ENCODE measurements at places on chromosomes 7 and 10.

- DNase-seq, result no peak
Observed at GRCh38 chr7:104241135-104241534, 33.3 kb upstream of the ORC5 start.

DNA sequence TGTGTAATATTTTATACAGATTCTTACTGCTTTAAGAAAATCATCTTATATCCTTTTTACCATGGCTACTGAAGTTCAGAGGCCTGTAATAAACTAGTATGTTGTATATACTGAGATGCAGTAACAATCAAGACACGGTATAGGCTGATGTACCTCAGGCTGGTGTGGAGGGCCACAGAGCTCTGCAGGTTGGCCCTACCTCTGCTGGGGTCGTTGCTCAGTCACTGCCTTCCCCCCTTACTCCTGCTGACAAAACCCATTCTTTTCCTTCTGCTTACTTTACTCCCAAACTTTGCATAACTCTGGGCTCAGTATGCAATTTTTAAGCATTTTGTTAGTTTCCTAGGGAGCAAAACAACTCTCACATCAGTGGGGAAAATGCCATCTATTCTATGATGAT is 200.1 kb upstream of the FOXP2 start:
- DNase-seq, result no peak

GRCh38 chr10:94062611-94063010 is 68.9 kb downstream of the PLCE1 start:
- peak; percentile 88 for DNase-seq

DNA sequence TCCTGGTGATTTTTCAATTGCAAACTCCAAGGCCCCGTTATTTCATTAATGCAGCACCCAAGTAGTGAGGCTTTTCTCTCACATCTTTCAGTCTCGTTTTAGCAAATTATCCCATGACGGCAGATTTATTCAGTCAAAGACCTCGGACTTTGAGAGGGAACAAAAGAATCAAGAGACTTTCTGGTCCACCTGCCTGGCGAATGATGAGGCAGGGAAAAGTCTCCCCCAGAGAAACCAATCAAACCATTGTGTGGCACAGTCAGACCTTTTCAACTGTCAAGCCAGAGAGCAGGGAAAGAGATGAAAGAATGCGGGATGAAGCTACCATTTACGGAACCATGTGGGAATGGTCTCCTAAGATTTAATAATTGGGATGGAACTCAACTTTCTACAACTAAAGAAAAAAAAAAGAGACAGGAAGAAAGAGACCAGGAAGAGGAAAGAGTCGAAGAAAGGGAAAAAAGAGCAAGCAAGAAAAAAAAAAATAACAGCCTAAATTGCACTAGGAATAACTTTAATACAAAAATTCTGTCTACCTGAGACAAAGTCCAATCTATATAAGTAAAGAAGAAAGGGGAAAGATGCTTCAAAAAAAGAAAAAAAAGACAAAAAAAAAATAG is 22.8 kb downstream of the GLI3 start:
- no peak for DNase-seq

- DNase-seq, result no peak
Observed at GRCh38 chr10:101777619-101778145, 1.8 kb upstream of the FGF8 start.

- DNase-seq, result no peak
Observed at GRCh38 chr7:106138776-106139175, 26.7 kb upstream of the SYPL1 start.

GRCh38 chr10:84138478-84139125 is 707 bp upstream of the GHITM start:
- DNase-seq, result peak; percentile 33

DNA sequence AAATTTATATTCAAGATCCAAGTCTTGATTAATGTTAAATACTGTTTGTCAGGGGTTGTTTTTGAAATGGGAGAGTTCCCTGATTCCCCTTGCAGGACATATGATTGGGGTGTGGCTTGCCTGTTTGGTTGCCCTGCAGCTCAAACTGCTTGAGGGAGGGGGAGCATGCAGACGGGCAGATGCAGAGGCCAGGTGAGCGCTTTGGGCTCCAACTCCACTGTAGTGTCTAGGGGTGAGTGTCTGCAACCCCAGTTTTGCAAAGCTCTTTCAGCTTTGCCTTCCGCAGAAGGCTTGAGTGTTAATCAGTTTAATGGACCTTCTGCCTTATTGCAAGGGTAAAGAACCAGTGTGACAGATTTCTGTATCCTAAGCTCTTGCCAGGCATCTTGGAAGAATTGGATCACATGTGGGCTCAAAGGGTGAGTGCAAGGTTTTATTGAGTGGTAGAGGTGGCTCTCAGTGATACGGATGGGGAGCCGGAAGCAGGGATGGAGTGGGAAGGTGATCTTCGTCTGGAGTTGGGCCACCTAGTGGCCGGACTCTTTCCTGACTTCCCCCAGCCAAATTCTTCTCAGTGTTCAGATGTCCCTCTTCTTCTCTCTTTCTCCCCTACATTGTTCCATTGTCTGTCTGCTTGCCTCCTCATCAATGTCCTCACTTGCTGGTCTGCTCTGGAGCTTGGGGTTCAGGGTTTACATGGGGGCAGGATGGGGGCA is 479.7 kb downstream of the ATRNL1 start:
- DNase-seq, result no peak

GRCh38 chr10:7265396-7266123 is 145.3 kb downstream of the SFMBT2 start:
- peak; percentile 51 for DNase-seq

- no peak for DNase-seq
Observed at GRCh38 chr10:99399664-99400063, 30.8 kb downstream of the GOT1 start.

DNA sequence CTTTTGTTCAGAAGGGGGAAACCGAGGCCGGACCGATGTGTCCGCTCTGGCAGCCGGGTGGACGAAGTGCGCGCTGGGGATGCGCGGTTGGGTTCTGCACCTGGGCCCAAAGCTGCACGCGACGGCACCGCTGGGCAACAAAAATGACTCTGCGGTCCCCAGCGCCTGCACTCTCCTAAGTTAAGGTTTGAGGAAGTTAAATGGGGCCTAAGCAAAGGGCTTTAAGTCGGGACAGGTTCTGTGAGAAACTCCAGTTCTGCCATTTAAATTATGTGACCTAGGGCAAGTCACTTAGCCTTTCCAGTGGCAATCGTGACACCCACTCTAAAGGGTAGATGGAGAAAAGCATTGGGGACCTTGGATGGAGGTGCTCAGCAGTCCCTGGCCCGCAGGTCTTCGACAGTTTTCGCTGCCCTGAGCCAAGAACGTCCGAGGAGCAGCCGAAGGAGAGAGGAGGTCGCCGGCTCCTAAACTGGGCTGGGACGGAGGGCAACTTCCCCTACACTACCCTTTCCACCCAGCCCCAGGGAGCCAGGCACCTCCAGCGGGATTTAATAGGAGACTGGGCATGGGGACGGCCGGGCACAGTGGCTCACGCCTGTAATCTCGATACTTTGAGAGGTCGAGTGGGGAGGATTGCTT is 534 bp upstream of the ACBD5 start:
- peak; percentile 14 for DNase-seq

DNA sequence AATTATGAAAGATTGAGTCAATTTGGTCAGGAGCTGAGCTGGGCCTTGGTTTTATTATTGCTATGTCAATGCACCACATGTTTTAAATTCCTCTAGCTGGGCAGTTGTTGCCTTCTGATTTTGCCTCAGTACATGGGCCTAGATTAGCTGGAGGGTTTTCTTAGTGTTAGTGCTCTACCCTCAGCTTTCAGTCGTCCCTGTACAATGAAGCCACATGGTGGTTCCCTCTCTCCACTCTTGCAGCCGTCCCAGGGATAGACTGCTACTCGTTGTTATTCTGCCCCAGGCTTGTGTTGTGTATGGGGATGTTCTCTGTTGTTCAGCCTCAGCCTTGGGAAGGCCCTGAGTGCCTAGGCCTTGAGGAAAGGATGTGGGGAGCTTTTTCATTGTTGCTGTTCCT is 37.0 kb downstream of the NHLRC2 start:
- DNase-seq, result no peak

GRCh38 chr10:114303556-114303955 is 64.5 kb downstream of the VWA2 start:
- no peak for DNase-seq

- no peak for DNase-seq
Observed at GRCh38 chr10:128060341-128061250, 65.6 kb downstream of the MKI67 start.

GRCh38 chr10:18282094-18282493 is 141.9 kb downstream of the CACNB2 start:
- DNase-seq, result no peak

DNA sequence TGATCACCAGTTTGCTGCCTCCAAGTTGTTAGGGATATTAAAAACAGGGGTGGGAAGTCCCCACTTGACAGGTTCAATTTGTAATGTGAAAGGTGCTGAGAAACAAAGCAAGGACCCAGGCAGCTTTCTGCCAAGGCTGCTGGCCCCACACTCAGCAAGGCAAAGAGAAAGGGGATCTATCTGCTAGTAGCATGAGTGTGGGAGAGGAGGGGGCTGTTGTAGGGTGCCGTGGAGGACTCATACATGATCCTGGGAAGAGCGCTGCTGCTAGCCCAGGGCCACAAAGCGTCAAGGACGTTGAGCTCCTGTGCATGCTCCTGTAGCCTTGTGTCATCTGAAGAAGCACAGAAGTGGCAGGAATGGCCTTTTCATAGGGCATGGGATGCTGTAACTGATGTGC is 96.5 kb upstream of the INSYN2A start:
- DNase-seq, result no peak

- no peak for DNase-seq
Observed at GRCh38 chr7:5758753-5759335, 22.6 kb downstream of the RNF216 start.
